ENCODE measurements at places on chromosomes 3 and 15.

GRCh38 chr3:196177967-196178366 lies 33.2 kb downstream of the ZDHHC19 start:
- no peak for DNase-seq

GRCh38 chr3:159884661-159885402 lies 103.8 kb upstream of the IL12A start:
- no peak for DNase-seq

DNA sequence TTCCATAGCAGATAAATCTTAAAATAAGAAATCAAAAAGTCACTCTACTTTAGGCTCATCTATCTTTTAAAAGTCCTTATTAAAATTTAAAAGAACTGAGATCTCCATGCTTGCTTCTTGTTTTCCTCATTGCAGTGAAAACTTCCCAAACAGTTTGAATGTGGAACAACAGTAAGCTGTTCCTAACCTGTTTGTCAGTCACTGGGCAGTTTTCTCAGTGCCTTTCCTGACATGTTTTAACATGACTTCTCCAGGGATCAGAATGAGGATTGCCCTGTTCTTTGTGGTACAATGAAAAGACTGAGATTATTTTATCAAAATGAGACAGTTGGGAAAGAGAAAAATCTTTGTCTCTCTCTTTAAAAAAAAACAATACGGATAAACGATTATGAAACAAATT lies 774 bp downstream of the GPR87 start:
- no peak for DNase-seq

GRCh38 chr3:100128565-100128964 lies 14.3 kb upstream of the FILIP1L start:
- no peak for DNase-seq

GRCh38 chr3:101803173-101803782 lies 24.3 kb downstream of the NXPE3 start:
- no peak for DNase-seq

All from activated CD8-positive, alpha-beta memory T cell treated with anti-CD3 and anti-CD28 coated beads for 1 hour (primary cell).